Stimulated activated CD4-positive, alpha-beta T cell treated with anti-CD3 and anti-CD28 coated beads, TNF-alpha, amount 100 ng/mL, for 48 hours (primary cell): ENCODE measurements at places on chromosomes 1 and 21.

DNA sequence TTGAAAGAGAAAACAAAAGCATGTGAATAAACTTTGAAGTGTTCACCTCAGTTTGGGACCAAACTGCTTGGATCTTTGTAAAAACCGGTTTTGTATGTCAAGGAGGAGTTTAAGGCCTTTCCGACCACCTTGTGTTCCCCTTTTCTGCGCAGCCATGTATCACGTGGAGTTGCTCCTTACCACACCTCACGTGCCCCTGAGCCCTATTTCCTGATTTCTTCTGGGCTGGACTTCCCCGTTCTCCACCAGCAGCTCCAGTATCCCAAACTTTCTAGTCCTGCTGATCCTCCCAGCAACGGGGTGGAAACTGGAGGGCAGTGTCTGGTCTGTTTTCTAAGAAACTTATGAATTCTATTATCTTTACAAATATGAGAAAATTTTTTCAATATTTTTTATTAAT, 1.6 kb upstream of the SH3D21 start:
- no peak for DNase-seq

DNA sequence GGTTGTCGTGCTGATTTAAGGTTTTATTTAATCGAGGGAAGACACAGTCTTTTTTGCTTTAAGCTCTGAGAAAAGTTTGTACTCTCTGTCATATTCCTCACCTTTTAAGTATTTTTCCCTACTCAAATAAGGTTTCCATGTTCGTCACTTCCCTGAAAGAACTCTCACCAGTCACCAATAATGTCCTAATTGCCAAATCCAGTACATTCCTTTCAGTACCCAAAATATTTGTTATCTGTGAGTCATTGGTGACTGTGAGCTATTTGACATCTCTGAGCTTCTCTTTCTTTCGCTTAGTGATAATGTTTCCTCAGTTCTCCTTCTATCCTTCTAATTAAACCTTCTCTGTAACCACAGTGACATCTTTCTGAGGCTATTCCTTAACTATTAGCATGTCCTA, 874.2 kb upstream of the ADGRL2 start:
- DNase-seq, result no peak

GRCh38 chr1:31510853-31511789, 65.2 kb upstream of the TINAGL1 start:
- no peak for DNase-seq

GRCh38 chr1:41882486-41882885, 36.2 kb downstream of the HIVEP3 start:
- DNase-seq, result no peak

GRCh38 chr21:43903451-43904091, 38.5 kb downstream of the AGPAT3 start:
- DNase-seq, result no peak

DNA sequence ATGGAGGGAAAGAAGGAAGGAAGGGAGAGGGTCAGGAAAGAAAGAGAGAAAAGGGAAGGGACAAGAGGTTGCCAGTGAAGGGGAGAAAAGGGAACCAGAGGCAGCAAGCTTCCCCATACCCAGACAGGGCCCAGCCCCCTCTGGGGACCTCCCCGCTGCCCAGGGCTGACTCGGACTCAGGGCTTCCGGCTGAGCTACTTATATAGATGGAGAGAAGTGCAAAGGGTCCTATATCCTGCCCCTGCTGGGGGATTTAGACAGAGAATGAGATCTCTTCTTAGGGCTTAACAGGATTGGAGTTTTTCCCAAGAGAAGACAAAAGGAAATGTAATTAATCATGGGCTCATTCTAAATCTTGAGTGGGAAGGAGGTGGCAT, at the start of gene ETV3L:
ETV3L (minus strand) TSS at position 176 of the 377 bp plus-strand sequence. CDS start 285 bp downstream, outside the sequence.
- DNase-seq, result no peak

DNA sequence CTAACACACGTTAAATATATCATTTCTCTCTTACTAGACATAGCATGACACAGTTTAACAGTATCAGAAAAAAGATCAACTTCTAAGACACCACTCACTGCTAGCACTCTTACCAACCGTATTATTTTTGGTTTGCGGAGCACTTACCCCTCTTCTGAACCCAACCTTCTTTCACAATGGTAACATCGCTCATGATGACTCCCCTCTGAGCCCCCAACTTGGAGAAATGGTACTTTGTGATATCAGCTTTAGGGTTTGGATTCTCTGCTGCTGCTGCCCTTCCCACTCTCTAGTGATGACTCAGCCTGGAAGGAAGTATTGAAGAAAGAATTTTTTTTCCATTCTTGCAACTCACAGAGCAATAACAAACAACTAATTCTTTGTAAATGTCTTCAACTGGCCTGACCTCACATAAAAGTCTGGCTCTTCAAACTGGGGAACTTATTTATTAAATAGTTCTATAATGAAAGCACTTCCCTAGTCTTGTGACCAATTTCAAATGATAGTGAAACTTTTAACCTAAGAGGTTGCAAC, 7.0 kb downstream of the AKT3 start:
- DNase-seq, result no peak

DNA sequence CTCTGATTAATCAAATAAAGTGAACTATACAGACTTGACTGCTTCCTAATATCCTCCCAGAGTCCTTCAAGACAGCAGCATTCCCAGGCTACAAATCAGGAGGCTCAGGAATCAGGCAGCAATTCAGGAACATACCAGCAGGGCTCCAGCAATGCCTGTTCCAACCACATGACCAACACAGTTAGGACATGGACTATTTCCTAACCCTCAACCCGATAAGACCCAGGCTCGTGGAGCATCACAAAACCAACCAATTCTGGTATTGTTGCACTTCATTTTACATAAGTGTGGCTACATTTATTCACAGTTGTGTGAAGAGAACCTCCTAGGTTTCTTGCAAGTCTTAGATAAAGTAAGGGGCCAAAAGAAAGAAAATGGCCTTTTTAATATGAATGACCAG, 546.2 kb upstream of the ADGRL2 start:
- no peak for DNase-seq
